ENCODE measurements at places on chromosomes 1 and 21.
A peak's percentile ranks its signal among the peaks of the same experiment; 100 is the strongest.

- peak; percentile 11 for DNase-seq
These were observed 51.6 kb downstream of the GNG4 start for GRCh38 chr1:235597867-235598553.

GRCh38 chr1:168312718-168313604, 32.3 kb downstream of the TBX19 start:
- DNase-seq, result no peak

DNA sequence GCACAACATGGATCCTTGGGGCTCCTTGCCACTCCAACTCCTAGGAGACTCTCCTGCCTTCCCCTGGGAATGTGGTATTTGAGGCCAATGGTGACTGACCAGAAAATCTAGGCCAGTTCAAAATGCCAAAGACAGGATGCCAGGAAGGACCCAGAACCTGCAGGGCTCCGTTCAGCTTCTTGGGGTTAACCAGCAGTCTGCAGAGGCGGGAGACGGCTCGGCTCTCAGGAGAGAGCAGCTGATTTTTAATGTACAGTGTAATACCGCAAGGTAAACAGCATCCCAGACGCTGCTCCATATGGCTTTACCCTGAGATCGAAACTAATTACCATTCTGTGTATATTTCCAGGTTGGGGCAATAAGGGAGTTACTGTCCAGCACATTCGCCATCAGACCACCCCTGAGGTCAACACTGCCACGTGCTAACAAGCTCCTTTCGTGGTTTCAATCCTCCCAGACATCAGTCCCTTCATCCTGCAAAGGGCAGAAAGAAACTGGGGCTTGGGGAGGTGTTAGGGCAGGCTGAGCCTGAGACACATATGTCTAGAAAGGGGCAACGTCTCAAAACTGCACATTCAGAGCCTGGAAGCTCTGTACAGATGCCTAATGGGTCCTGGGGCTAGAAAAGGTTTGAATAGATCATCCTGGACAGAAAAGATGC, 16.7 kb downstream of the ITPKB start:
- no peak for DNase-seq

- no peak for DNase-seq
These were observed 108.1 kb upstream of the BACE2 start for GRCh38 chr21:41059871-41060270.

- DNase-seq, result no peak
These were observed 23.9 kb downstream of the TMCO4 start for GRCh38 chr1:19775831-19776230.

DNA sequence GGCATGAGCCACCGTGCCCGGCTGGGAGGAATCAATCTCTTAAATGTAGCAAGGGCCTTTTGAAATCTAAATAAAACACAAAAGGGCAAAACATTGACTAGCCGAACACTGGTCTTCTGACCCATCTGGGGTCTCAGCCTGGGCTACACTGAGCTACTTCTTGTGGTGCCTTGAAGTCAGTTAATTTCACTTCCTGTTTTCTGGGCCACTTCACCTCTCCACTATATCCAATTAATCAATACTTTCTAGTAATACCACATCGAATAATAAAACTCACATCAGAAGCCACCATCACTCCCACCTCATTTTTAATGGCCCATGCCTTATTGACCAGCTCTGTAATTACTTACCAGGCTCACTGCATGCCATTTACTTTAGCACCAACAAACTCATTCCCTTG, 138.0 kb upstream of the SAMSN1 start:
- DNase-seq, result no peak

- DNase-seq, result no peak
These were observed 179.4 kb downstream of the ZBTB18 start for GRCh38 chr1:244230470-244230869.

DNA sequence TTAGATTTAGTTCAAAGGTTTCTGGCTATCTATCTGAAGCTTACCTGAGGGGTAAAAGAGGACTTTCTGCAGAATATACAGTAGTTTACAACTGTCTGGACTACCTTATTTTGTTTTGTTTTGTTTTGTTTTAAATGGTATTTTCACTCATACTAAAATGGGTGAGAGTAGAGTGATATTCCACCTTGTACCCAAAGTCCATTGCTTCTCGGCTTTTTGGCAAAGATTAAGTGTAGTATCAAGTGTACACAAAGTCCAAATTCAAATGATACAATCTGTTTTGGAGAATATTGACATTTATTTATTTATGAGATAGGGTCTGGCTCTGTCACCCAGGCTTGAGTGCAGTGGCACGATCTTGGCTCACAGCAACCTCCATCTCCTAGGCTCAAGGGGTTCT, 11.7 kb upstream of the SMG7 start:
- DNase-seq, result no peak

DNA sequence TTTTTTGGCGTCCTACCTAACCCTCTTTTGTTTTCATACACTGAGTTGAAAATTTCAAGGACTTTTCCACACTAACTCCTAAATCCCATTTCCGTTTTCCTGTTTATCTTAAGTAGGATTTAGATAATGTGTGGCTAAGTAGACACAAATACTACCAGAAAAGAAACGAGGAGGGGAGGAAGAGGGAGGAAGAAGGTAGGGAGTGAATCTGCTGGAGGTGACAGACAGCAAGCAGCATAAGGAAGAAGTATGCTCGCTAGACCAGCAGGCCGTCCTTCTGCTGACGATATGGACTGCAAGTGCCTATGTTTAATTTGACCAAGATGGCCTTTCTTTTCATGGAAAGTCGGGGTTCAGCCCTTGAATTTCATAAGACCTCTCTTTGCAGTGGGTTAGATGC, 256.9 kb upstream of the RAB4A start:
- DNase-seq, result no peak

DNA sequence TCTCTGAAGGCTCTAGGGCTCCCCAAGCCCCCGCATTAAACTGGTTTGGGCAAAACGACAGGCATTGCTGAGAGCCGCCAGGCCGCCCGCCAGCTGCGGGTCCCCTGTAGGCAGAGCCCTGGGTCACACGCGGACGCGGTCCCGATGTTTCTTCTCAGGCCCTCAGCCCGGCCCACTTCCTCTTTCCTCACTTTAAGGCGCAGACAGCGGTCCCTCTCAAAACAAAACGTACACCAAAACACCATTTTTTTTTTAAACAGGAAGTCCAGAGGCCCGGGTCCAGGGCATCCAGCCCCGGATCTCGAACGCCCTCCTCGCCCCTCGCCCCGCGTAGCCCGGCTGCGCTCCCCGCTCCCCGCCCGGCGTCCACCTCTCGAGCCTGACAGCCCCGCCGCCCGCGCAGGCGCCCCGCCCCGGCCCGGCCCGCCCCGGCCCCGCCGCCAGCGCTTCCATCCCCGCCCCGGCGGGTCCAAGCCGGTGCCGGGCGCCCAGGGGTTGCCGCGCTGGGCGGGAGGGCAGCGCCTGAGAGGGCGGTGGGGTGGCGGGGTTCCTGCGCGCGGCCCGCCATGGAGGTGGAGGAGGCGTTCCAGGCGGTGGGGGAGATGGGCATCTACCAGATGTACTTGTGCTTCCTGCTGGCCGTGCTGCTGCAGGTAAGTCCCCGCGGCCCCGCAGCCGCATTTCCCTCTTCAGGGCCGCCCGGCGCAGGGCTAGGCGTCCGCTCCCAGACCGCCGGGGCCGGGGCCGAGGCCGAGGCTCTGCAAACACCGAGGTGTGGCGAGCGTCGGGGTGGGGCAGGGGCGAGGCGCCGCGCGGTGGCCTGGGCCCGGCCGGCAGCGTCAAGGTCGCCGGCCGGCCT, at the start of gene SLC22A15:
SLC22A15 (plus strand) TSS at position 452 of the 859 bp plus-strand sequence; CDS start at position 567, 115 bp downstream.
- no peak for DNase-seq
